Breast epithelium (tissue), 4 donors: ENCODE measurements at places on chromosomes 3 and 15. TPM values are rescaled to one million over a fixed set of nuclear protein-coding genes. Genes with fewer than 3 reads are reported as not detected.
A peak's percentile ranks its signal among the peaks of the same experiment; 100 is the strongest.

TRIM42 gene
- not detected for total RNA-seq

THAP10 gene
- total RNA-seq, result 1.8 TPM

DNA sequence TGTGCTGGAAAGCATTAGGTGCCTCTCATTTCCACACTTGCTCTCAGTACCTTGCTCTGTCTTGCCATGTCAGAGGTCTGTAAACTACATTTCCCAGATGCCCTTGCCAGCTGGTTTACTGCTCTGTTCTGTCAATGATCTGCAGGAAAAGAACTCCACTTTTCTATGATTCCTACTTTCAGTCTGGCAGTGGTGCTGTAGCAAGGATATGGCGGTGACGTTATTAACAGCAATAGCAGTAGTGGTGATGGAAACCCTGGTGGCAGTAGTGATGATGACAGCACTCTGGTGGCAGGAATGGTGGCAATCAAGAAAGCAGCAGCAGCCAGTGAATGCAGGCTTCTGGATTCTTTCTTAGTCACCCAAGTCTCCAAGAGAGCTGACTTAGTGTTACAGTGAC lies 665.2 kb downstream of the DIPK2A start:
- H3K36me3 ChIP-seq, result no peaks in the 10 kb centered on the region
- no peaks in the 10 kb centered on the region for H3K4me1 ChIP-seq
- no peaks in the 10 kb centered on the region for H3K27me3 ChIP-seq

GRCh38 chr15:84741121-84741520 lies 7.3 kb upstream of the ZNF592 start:
- H3K4me1 ChIP-seq, result no peaks in the 10 kb centered on the region
- no peak for DNase-seq
- no peaks in the 10 kb centered on the region for H3K27me3 ChIP-seq
- no peak overlapping the region for H3K4me3 ChIP-seq
- no peaks in the 10 kb centered on the region for H3K36me3 ChIP-seq
- H3K27ac ChIP-seq, result no peak overlapping the region

DNA sequence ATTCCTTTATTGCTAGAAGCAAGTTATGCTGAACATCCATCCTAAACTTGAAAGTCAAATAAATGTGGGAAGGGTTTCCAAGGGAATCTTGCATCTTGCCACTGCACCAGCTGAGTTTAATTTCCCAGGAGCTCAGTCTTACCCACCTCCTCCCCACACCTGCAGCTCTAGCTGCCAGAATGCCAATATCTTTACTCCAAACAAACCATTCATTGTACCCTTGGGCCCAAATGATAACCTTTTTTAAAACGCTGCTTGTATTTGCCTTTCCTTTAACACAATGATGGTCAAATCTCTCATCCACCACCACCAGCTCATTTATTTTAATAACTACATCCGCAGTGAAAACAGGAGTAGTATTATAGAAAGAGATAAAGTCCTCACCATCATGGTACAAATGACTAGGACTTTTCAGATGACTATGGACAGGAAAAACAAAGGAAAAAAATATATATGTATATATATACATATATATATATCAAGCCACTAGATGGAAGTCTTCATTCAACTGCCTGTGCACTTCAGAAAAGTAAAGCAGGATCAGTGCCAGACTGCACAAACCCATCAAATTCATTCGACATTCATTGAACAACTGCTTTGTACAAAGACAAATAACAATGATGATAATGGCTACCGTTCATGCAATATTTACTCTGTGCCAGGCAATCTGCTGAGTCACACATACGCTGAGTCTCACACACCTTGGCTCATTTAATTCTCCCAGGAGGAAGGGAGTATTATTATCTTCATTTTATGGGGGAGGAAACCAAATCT lies 44.0 kb downstream of the BFSP2 start:
- no peak overlapping the region for H3K27ac ChIP-seq
- DNase-seq, result no peak
- H3K4me1 ChIP-seq, result no peaks in the 10 kb centered on the region
- H3K36me3 ChIP-seq, result no peaks in the 10 kb centered on the region
- no peaks in the 10 kb centered on the region for H3K27me3 ChIP-seq
- H3K4me3 ChIP-seq, result no peak overlapping the region

DNA sequence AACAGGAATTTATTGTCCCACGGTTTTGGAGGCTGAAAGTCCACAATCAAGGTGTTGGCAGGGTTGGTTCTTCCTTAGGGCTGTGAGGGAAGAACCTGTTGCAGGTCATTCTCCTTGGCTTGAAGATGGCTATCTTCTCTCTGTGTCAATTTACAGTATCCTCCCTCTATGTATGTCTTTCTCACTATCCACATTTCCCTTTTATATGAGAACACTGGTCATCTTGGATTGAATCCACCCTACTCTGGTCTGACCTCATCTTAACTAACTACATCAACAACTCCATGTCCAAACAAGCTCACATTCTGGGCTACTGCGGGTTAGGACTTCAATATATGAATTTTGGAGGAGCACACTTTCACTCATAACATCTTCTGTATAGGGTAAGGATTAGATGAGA lies 61.9 kb downstream of the CLDN1 start:
- no peaks in the 10 kb centered on the region for H3K4me1 ChIP-seq
- no peak for DNase-seq
- no peaks in the 10 kb centered on the region for H3K36me3 ChIP-seq
- no peak overlapping the region for H3K4me3 ChIP-seq
- H3K27ac ChIP-seq, result no peak overlapping the region

- DNase-seq, result no peak
- H3K4me1 ChIP-seq, result no peaks in the 10 kb centered on the region
- H3K4me3 ChIP-seq, result no peak overlapping the region
- no peaks in the 10 kb centered on the region for H3K27me3 ChIP-seq
- no peak overlapping the region for H3K27ac ChIP-seq
Observed at GRCh38 chr3:133827684-133828083, 22.1 kb downstream of the SRPRB start.

GRCh38 chr15:31360843-31361763 lies 34.5 kb downstream of the KLF13 start:
- no peak overlapping the region for H3K4me3 ChIP-seq
- no peak for DNase-seq
- H3K36me3 ChIP-seq, result no peaks in the 10 kb centered on the region
- peak overlapping the region; percentile 8 for H3K27ac ChIP-seq
- H3K27me3 ChIP-seq, result no peaks in the 10 kb centered on the region

DNA sequence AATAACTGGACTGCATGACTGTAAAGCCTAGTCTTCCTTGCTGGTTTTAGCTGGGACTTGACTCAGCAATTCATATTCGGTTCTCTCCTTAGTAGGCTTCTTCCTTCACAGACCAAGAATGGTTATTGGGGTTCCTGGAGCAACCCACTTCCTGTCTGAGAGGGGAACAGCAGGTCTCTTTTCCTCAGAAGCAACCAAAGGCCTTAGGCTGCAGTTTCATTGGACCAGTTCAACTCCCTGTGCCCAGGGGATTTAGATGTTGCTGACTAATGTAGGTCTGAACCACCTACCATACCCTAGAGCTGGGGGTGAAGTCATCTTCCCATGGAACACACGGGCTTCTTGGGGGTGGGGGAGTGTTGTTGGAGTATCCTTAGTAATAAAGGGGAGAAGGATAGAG lies 84.0 kb upstream of the SKOR1 start:
- no peaks in the 10 kb centered on the region for H3K36me3 ChIP-seq
- H3K4me1 ChIP-seq, result no peaks in the 10 kb centered on the region
- no peaks in the 10 kb centered on the region for H3K27me3 ChIP-seq
- no peak overlapping the region for H3K27ac ChIP-seq
